ENCODE measurements at places on chromosomes 16 and 17.

DNA sequence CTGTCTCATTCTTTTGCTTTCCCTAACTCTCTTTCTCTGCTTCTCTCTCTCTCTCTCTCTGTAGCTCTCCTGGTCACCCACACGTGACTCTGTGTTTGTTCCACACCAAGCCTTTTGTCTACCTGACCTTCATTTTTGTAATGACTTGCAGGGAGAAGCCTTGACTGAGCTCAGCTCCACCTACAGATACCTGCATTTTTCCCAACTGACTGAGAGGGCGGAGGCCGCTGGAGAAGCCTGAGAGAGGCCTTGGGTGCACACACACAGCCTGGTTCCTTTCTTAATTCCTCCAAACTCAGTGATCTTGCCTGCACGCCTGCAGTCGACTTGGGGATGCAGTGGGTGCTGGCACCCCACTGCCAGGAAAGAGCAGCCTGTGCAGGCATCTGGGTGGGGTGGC, 68.8 kb downstream of the LYRM1 start:
- no peak for DNase-seq

DNA sequence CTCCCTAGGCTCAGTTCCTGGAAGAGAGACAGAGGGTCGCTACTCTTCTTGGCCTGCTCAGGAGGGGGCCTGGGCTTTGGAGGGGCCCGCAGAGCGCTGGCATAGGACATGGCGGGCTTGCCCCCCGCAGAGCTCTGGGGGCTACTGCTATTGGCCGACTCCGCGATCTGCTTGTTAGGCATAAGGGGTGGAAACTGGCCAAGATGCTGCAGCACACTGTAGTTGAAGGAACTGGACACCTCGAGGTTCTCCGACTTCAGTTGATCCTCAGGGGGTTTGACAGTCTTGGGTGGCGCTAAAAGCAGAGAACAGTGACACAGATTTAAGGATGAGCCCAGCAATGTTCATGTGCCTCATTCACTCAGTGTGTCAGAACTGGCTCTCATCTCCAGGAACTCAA, 33.9 kb downstream of the CACNG1 start:
- no peak for DNase-seq

GRCh38 chr17:77857613-77858012, 100.9 kb upstream of the TNRC6C start:
- no peak for DNase-seq

GRCh38 chr17:47846716-47847340, 4.1 kb downstream of the SP6 start:
- DNase-seq, result no peak

DNA sequence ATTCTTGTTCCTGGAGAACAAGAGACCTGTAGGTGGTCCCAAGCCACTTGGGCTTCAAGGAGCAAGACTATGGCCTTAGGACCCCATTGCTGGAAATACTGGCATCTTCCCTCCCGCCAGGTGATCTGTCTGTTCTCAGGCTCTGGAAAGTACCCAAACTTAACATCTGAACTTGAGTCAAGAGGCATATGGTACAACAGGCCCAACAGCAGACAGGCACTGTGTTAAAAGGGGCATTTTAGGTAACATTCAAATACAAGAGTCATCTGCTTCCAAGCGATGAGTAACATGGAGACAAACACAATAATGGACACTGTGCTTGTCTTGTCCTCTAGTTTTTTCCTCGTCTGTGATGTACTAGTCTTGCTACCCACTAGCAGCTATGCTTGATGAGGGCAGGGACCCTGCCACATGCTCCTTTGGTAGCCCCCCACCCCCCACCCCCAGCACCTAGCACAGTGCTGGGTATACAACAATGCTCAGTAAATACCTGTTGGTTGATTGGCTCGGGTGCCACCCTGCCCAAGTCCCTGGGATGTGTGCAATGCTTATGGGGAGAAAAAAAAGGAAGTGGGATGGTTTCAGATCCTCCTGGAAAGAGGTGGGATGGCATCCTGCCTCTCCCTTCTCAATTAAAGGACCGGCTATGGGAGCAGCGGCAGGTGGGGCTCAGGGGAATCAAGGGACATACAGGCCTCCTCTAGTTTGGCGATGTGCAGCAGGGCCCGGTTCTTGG, 19.4 kb downstream of the CSF3 start:
- DNase-seq, result no peak

- no peak for DNase-seq
Measured at GRCh38 chr17:27577121-27577761, 53.7 kb upstream of the LGALS9 start.

DNA sequence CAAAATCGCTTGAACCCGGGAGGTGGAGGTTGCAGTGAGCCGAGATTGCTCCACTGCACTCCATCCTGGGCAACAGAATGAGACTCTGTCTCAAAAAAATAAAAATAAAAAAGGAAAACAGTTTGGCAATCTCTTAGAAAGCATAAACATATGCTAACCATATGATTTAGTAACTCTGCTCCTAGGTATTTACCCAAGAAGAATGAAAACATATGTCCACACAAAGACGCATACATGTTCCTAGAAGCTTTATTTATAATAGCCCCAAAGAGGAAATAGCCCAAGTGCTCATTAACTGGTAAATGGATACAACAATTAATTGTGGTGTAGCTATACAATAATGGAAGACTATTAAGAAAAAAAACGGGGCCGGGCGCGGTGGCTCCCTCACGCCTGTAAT, 18.5 kb upstream of the CDH1 start:
- no peak for DNase-seq

DNA sequence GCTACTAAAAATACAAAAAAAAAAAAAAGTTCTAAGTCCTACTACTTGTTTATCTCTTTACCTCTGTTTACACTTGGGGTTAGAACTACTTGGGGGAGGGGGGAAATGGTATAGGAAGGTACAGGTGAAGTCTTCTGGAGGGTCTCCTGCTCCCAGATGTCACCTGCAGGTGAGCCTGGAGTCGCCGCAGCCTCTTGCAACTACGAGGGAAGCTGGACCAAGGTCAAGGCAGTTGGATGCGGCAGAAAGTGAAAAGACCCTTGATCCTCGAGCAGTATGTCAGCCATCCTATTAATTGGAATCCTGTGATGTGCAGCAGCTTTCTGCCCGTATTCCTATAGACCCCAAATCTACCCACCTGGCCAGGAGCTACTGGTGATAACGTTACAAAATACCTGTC, 33.0 kb downstream of the HAPSTR1 start:
- no peak for DNase-seq

- no peak for DNase-seq
Measured at GRCh38 chr17:79045001-79045729, 21.2 kb downstream of the C1QTNF1 start.

- no peak for DNase-seq
Measured at GRCh38 chr17:38538906-38539305, 66.8 kb downstream of the SRCIN1 start.

DNA sequence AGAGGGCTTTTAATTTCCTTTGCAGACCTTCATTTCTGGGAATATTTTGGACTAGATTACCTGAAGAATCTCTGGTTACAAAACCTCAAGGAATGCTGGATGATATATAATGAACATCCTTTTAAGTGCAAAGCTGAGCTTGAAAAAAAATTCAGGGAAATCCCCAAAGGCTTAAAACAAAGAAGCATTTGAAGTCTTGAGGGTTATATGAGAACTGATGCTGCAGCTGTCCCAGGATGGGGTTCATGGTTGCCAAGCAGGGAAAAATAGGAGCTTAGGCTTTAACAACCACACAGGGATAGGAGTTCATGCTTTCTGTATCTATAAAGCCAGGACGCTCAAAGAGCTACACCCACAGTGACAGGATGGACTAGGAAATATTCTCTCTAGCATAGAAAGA, 150.4 kb upstream of the IRX5 start:
- no peak for DNase-seq

GRCh38 chr17:28169621-28170349, 127.3 kb downstream of the NLK start:
- no peak for DNase-seq

- no peak for DNase-seq
Measured at GRCh38 chr17:37476431-37477120, 13.1 kb upstream of the DUSP14 start.

DNA sequence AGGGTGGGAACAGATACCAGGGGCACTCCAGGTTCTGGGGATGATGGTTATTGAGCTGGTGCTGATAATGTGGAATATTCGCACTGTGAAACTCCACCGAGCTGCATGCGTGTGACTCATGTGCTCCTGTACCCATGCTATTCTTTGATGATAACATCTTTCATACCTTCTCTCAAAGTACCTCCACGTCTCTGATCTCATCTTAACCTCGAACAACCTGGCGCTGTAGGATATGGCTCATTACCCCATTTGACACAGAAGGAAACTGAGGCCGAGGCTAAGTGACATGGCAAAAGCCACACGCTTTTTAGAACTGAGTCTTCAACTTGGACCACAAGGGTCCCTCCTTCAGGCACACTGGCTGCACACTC, 30.2 kb upstream of the MRPS23 start:
- no peak for DNase-seq

GRCh38 chr17:17548044-17548443, 43.5 kb downstream of the PEMT start:
- no peak for DNase-seq

DNA sequence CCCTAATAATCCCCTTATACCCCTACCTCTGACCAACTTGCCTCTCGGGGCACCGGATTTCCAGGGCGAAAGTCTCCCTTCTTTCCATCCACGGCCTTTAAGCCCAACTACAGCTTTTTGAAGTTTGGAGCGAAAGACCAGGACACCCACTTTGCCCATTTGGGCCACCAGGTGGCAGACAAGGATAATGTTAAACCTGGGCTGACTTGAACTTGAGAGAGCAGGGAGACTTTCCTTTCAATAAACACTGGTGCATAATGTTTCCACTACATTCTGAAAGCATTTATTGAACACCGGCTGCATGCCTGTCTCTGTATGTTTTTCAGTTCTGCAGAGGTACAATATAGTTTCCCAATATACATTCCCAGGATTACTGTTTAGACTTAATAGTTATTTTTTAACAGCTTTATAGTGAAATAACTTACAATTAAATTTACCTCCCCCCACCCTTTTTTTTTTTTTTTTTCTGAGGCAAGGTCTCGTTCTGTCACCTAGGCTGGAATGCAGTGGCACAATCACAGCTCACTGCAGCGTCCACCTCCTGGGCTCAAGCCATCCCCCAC, 6.9 kb upstream of the CES3 start:
- peak; percentile 79 for DNase-seq

DNA sequence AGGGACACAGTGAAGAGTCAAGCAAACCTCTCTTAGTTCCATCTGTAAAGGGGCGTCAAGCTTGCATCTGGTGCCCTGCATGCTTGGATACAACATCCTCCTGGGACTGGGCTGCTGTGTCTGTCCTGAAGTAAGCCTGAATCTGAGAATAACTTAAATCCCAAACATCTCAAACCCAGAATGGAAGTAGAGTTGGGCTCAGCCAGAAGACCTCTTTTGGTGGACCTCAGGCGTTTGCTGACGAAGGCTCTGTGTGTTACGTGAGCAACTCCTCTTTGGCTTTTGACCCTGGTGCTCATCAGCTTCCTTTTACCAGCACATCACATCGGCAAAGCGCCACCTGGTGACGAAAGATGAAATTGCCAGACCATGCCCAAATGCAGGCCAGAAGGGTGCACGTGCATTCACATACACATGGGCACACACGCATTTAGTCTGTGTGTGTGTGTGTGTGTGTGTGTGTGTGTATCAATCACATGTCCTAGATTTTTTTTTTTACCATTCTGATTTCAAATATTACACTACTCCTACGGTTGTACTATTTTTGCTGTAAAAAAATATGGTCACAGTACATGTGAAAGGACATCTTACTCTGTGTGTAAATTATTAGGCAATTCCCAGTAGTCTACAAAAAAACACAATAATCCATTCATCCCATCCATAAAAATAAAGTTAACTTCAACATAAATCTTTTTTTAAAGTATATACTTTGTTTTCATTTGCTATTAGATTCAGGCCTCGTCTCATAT, 41.1 kb upstream of the FOXJ1 start:
- DNase-seq, result peak; percentile 90

DNA sequence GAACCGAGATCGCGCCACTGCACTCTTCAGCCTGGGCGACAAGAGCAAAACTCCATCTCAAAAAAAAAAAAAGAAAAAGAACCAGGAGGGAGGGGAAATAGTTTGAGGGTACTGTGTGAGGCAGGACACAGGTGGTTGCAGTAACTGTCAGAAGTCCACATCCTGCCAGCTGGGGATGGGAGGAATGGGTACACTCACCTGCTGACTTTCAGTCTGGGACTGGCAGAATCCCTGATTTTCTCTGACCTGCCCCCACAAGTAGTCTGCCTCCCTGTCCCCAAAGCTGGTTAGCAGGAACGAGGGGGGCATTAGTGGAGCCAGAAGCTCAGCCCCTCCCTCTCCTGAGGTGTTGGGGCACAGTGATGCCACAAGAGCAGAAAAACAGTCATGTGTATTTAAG, 7.1 kb upstream of the ARL5C start:
- DNase-seq, result no peak

DNA sequence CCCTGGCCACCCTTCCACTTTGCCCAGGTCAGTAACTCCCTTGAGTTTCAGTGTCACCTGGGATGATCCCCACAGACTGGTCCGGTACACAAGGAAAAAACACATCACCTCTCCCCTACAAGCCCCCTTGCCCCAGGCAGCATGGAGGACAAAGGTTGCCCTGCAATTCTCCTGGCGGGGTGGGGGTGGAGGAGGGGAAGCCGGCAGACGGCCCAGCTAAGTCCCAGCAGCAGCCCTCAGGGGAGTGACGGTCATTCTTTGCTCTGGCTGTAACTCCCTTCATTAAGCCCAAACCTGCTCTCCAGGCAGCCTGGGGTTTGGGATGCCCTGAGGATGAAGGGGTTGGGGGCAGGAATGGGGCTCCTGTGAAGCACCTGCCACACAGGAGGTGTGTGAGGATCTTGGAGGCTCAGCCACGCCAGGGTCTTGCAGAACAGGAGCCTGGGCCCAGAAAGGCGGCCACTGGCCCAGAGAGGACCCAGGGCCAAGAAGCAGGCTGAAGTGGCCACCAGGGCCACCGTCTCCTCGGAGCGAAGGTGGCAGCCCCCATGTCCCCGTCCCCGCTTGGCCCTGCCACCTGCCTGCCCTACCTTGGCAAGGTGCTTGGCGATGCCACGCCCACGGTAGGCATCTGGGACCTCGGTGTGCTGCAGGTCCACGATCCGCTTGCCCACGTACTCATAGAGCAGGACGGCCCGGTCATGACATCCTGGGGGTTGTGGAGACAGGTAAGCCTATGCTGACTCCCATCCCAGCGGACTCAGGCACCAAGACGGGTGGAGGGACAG, 9.5 kb downstream of the NATD1 start:
- DNase-seq, result no peak

DNA sequence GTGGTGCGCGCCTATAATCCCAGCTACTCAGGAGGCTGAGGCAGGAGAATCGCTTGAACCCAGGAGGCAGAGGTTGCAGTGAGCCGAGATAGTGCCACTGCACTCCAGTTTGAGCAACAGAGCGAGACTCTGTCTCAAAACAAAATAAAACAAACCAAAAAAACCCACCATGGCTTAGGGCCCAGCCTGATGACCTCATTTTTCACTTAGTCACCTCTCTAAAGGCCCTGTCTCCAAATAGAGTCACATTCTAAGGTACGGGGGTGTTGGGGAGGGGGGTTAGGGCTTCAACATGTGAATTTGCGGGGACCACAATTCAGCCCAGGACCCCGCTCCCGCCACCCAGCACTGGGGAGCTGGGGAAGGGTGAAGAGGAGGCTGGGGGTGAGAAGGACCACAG, 1.4 kb upstream of the STH start:
- DNase-seq, result no peak

- DNase-seq, result no peak
Measured at GRCh38 chr17:69096541-69096940, 35.8 kb upstream of the ABCA9 start.

GRCh38 chr16:74450236-74450635, 29.0 kb upstream of the CLEC18B start:
- DNase-seq, result no peak

- DNase-seq, result no peak
Measured at GRCh38 chr16:76182041-76182635, 95.1 kb upstream of the CNTNAP4 start.

GRCh38 chr16:58461056-58461455, 38.9 kb upstream of the NDRG4 start:
- no peak for DNase-seq
